A549 treated with ZK216348 at 1 μM for 4 hours (cell line): ENCODE measurements at places on chromosomes 3 and 15. TPM values are rescaled to one million over a fixed set of nuclear protein-coding genes. Genes with fewer than 3 reads are reported as not detected.

Gene ITIH4
- total RNA-seq, result 0.32 to 1.6 TPM (median 0.51 TPM) in 5 replicates

Gene FETUB
- 0.14 to 0.34 TPM (median 0.28 TPM) in 3 of 5 replicates, not detected in the others for total RNA-seq

Gene SKOR1
- total RNA-seq, result 0.05 to 0.08 TPM (median 0.06 TPM) in 4 of 5 replicates, not detected in the other

Gene GATA2
- 3.5 to 5.0 TPM (median 4.8 TPM) in 5 replicates for total RNA-seq

Gene IQCF5
- not detected in 5 replicates for total RNA-seq

Gene SERPINI1
- 2.1 to 3.5 TPM (median 3.1 TPM) in 5 replicates for total RNA-seq

Gene ZWILCH
- 30.2 to 42.8 TPM (median 38.8 TPM) in 5 replicates for total RNA-seq

Gene SPTBN5
- 0.08 to 0.37 TPM (median 0.32 TPM) in 5 replicates for total RNA-seq

Gene GNB5
- total RNA-seq, result 38.8 to 56.6 TPM (median 50.0 TPM) in 5 replicates

Gene PLAAT1
- total RNA-seq, result 0.18 TPM in 1 of 5 replicates, not detected in the others

Gene TMCO5A
- not detected in 5 replicates for total RNA-seq

Gene TMEM212
- total RNA-seq, result not detected in 5 replicates

Gene ACOX2
- 7.4 to 11.4 TPM (median 8.2 TPM) in 5 replicates for total RNA-seq

Gene CPN2
- total RNA-seq, result not detected in 5 replicates

Gene LRRIQ4
- total RNA-seq, result not detected in 5 replicates

Gene ZFAND6
- 92.0 to 113 TPM (median 99.0 TPM) in 5 replicates for total RNA-seq

Gene INKA1
- total RNA-seq, result 1.1 to 3.0 TPM (median 2.3 TPM) in 5 replicates

Gene TIPARP
- total RNA-seq, result 39.4 to 75.2 TPM (median 51.1 TPM) in 5 replicates

Gene ELL3
- 1.4 to 2.7 TPM (median 1.8 TPM) in 5 replicates for total RNA-seq

Gene RTP1
- not detected in 5 replicates for total RNA-seq

Gene ZNF660
- total RNA-seq, result not detected in 5 replicates

Gene BUB1B
- total RNA-seq, result 26.5 to 37.3 TPM (median 28.9 TPM) in 5 replicates

Gene LYZL4
- not detected in 5 replicates for total RNA-seq

Gene DAZL
- total RNA-seq, result not detected in 5 replicates

Gene ADCY5
- 0.23 to 0.45 TPM (median 0.32 TPM) in 5 replicates for total RNA-seq

Gene SYNPR
- not detected in 5 replicates for total RNA-seq

Gene CADM2
- 0.38 to 0.46 TPM in 2 of 5 replicates, not detected in the others for total RNA-seq

Gene SLC24A1
- 2.4 to 5.2 TPM (median 4.0 TPM) in 5 replicates for total RNA-seq

Gene RASGRF1
- 0.32 to 1.9 TPM (median 0.54 TPM) in 5 replicates for total RNA-seq

Gene CCDC13
- total RNA-seq, result 0.33 to 0.60 TPM (median 0.36 TPM) in 5 replicates

Gene ALPK3
- total RNA-seq, result 0.12 to 0.31 TPM (median 0.18 TPM) in 4 of 5 replicates, not detected in the other

Gene CRYGS
- total RNA-seq, result 0.27 to 0.81 TPM (median 0.43 TPM) in 5 replicates

Gene GHSR
- not detected in 5 replicates for total RNA-seq
